Mucosa of gallbladder (tissue), 1 donor: ENCODE measurements at places on chromosomes 12 and 14. TPM values are rescaled to one million over a fixed set of nuclear protein-coding genes. Genes with fewer than 3 reads are reported as not detected.

PTGER2 gene
- total RNA-seq, result 3.9 TPM

GRCh38 chr12:124904306-124905098 is 9.9 kb downstream of the UBC start:
- DNase-seq, result peak; percentile 92

B4GALNT1 gene
- total RNA-seq, result 1.3 TPM

UBR7 gene
- total RNA-seq, result 17.8 TPM

- DNase-seq, result no peak
These were observed 392.9 kb downstream of the NOVA1 start for GRCh38 chr14:26204728-26205479.

ATF1 gene
- 34.6 TPM for total RNA-seq

OR10AD1 gene
- not detected for total RNA-seq

TPH2 gene
- total RNA-seq, result not detected

GRCh38 chr14:51041108-51041531 is 53.8 kb downstream of the TRIM9 start:
- no peak for DNase-seq

DNA sequence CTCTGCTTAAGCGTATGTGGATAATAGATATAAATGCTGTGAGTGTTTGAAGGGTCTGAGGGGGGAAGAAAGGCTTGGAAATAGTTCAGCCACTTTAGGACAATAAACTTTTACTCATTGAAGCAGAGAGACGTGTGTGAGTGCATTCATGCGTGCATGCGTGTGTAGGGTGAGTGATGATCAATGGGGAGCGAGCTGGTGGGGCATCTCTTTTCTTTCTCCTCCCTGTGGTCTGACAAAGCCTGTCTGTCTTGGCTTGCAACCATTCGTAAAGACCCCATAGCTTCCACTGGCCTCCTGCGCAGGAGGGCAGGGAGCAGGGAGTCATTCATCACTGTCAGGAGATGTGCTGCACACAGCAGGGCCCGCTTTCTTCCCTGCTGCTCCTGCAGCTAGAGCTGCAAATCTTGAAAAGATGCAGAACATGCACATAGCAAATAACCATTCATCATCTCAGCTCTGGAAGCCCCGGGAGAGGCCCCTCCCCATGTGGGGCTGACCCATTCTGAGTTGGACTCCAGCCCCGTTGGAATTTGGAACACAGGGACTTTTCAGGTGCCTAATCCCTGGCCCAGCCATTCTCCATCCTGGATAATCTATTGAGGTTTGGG is 223.2 kb downstream of the PPM1H start:
- no peak for DNase-seq

GRCh38 chr14:105093038-105093430 is 27.8 kb upstream of the GPR132 start:
- DNase-seq, result peak; percentile 47

DNA sequence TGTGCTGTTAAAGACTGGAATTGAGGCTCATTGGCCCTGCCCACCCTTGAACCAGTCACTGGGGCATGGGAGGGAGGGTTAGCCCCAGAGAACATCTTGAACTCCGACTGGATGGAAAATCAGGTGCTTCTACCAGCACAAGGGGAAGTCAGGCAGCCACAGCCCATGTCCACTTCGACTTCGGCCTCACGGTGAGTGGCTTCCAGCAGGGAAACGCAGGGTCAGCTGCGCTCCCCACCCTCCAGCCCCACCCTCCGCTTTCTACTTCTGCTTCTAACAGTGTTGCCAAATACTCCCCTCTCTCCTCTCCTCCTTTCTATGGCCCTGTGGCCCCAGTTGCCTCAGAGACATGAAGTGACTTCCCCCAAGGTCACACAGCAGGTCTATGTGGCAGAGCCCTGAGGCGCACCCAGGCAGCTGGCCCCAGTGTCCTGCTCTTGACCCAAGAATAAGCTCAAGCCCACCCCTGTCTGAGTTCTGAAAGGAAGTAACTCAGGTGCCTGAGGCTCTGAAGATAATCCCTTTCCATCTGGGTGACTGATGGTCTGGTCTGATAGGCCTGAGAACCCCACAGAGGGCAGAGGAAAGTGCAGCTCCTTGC is 11.9 kb upstream of the SH2B3 start:
- peak; percentile 32 for DNase-seq

DLST gene
- 95.6 TPM for total RNA-seq

OR6C2 gene
- not detected for total RNA-seq

RTL1 gene
- 0.09 TPM for total RNA-seq

- no peak for DNase-seq
These were observed 75.9 kb downstream of the CCDC92 start for GRCh38 chr12:123896767-123897166.

SPX gene
- total RNA-seq, result 0.29 TPM

DNA sequence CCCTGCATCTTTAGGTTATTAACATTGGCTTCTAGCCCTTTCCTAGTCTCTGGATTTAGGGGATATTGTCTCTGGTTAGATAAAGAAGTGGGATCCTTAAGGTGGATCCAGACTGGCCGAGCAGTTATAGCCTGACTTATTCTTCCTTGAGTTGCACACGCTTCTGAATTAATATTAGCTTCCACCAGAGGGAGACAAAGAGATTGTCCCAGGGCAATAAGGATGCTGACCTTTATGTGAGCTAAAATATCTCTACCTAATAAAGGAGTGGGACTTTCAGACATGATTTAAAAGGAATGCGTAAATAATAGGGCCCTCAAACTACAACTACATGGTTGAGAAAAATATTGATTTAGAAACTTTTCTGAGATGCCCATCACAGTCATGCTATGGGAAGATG is 139.7 kb downstream of the SLCO1B3 start:
- no peak for DNase-seq

DNA sequence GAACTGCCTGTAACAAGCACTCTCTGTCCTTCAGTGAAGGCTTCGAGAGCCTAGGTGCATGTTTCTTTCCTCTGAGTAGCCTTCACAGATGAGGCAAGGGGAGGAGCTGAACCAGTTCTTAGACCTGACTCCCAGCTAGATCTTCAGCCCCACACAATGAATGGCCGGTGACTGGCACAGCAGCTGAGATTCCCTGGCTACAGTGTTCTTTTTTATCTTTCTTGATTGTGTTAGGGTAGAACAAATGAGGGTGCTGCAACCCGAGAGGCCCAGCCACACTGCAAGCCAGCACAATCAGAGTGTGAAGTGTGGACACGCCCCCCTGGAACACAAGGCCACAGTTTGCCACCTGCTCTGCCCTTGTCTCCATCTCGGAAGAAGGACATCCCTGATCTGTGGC is 19.1 kb upstream of the COL2A1 start:
- DNase-seq, result no peak

GRCh38 chr12:110316861-110317260 is 35.8 kb downstream of the ATP2A2 start:
- no peak for DNase-seq

CEBPE gene
- total RNA-seq, result 0.20 TPM

CD163 gene
- 92.6 TPM for total RNA-seq

DNA sequence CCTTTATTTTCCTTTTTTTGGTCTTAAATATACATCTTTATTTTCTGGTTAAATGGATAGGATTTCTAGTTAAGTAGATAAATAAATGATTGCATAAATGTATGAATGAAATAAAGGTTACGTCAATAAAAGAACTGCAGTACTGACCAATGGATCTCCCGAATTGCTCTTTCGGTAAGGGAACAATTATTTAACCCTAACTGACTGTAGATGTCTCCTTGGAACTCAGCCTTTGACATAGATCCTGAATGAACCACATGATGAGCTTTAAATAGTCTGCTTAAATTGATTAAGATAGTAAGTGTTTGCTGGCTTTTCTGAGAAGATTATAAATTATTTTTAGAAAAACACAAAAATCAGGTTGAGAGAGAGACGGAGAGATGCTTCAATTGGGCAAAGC is 391.0 kb upstream of the SYT1 start:
- no peak for DNase-seq

DNA sequence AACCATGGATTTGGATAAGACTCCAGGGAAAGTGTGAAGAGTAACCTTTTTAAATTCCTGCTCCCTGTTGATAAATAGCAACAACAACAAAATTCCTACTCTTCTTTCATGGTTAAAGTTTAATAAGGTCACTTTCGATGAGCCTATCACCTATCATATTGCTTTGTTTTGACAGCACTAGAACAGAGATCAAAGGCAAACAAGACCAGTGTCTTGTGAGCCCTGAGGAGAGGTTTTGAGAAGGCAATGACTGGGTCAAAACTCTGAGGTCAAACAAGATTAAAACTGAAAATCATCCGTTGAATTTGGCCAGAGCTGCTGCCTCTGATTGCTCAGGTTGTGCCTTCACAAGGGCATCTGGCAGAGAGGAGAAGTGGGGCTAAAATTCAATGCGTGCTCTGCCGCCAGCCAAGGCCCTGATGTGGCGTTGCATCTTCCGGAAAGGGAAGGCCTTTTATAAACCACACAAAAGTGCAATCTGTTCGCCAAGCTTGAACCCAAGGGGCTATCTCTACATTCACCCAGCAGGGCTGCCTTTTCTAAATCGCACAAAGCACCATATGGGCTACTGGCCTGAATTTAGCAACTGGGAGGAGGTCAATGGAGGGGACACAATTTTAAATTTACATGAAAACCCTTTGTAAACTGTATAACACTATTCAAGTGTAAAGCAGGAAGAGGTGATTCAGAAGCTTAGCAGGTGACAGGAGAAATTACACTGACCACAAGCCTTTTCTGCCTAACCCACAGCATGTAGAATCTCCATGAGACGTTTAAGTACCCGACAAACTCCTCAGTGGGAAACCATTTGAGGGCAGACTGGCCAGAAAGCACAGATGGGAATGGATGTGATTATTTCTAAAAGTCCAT is 140.8 kb downstream of the DAD1 start:
- DNase-seq, result no peak

GRCh38 chr12:131862994-131863710 is 31.3 kb upstream of the ULK1 start:
- no peak for DNase-seq

- no peak for DNase-seq
These were observed 10.4 kb downstream of the CORO1C start for GRCh38 chr12:108720757-108721514.

GRCh38 chr12:5612556-5613410 is 180.9 kb downstream of the NTF3 start:
- DNase-seq, result no peak

DNA sequence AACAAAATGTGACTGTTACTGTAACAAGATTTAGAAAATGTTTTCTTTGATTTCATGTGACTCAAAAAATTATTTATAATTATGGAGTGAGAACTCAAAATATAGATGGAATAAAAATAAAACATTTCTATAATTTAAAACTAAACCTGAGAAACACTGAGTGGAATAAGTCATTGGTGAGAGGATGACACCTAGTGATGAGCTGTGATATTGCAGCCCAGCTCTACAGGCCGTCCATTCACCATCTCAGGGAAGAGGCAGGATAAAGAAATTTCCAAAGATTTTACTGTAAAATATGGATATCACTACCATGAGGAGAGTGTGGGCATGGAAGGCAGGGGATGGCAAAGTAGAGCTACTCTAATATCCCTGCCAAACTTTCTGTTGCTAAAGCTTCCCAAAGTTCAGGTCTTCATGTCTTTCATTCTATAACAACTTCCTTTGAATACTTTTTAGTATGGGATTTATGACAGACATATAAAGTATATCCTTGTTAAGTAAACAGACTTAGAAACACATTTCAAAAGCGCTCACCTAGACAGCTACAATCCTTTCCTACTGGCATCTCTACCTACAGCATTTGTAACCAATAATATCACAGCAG is 308.0 kb downstream of the ITPR2 start:
- no peak for DNase-seq

OGFOD2 gene
- total RNA-seq, result 32.5 TPM

GRCh38 chr14:71214241-71214640 is 307.0 kb downstream of the PCNX1 start:
- no peak for DNase-seq

GRCh38 chr12:57216921-57217879 is 606 bp downstream of the NXPH4 start:
- no peak for DNase-seq

- no peak for DNase-seq
These were observed 926 bp downstream of the HRK start for GRCh38 chr12:116880213-116880816.

GRCh38 chr12:62808166-62808879 is 126.6 kb downstream of the PPM1H start:
- no peak for DNase-seq

TOMM20L gene
- total RNA-seq, result not detected

THTPA gene
- total RNA-seq, result 29.1 TPM

DNA sequence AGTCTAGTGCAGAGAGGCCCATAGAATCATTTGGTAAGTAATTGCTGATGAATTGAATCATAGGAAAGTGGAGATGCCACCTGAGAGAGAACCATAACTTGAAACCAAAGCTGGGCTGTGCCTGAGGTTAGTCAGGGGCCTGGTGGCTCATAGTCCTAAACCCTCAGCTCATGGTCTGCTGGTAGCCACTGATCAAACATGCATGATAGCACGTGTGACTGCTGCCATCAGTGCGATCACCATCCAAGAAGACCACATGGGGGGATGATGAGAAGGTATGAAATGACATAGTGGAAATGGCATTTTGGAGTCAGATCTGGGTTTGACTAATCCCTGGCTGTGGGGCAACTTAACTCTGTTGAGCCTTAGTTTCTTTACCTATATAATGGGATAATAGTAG is 190.5 kb downstream of the CACNA1C start:
- no peak for DNase-seq
